ENCODE measurements at places on chromosomes 4 and X.

DNA sequence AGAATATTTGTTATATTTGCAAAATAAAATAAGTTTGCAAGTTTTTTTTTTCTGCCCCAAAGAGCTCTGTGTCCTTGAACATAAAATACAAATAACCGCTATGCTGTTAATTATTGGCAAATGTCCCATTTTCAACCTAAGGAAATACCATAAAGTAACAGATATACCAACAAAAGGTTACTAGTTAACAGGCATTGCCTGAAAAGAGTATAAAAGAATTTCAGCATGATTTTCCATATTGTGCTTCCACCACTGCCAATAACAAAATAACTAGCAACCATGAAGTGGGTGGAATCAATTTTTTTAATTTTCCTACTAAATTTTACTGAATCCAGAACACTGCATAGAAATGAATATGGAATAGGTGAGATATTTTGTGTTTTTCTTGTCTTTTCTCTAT lies at the start of gene AFP:
Gene AFP, plus strand, starts transcription at position 238 of the 400 bp plus-strand sequence. Its CDS starts 42 bp downstream, at position 280.
- DNase-seq: no peak

- DNase-seq: peak; percentile 35
Measured at GRCh38 chrX:38805432-38806389, 4.5 kb downstream of the MID1IP1 start.

DNA sequence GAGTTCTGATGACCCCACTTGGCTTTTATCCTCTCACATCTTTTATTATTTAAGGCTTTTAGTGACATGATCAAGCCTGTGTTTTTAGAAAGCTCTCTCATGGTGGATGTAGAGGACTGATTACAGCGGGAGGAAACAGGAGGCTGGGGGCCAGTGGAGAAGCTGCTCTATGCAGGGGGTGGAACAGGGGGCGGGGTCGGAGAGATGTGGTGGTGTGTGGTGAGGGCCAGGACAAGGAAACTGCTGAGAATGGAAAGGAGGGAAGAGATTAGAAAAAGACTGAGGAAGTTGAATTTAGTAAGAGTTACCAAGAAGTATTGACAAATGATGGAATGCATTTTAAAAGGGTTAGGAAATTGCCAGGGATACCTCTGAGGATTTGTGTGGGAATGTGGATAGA lies 292.2 kb downstream of the ZIC3 start:
- no peak for DNase-seq

GRCh38 chrX:44314259-44314734 lies 29.2 kb downstream of the EFHC2 start:
- DNase-seq: no peak

DNA sequence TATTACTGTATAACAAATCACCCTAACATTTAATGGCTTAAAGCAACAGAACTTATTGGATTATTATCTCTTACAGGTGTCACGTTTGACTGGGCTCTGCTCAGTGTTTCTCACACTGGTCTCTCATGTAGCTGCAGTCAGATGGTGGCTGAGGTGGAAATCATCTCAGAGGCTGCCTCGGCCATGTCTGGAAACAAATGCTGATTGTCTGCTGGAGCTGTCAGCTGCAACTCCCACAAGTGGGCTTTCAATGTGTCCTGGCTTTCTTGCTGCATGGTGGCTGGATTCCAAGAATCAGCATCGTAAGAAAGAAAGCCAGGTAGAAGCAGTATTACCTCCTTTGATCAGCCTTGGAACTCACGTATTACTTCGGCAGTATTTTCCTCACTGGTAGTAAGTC lies 277.6 kb downstream of the SPANXN1 start:
- DNase-seq: no peak
